Fibroblast of skin of left biceps (primary cell): ENCODE measurements at places on chromosomes 3 and 15.

DNA sequence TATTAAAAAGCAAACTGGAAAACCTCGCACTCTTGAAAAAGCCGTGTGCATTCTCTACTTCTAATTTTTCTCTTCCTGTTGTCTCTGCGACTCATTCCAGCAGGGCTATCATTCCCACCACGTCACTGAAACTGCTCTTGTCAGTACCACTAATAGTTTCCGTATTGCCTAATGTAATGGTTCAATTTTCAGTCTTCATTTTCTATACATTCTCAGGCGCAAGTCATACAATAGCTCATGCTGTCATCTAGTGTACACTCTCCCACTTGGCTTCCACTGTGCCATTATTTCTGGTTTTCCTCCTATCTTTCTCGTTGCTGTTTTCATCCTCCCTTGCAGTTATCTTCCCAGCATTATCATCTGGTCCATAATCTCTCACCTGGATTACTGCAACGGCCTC is 160.2 kb downstream of the SPATA16 start:
- no peak for DNase-seq

DNA sequence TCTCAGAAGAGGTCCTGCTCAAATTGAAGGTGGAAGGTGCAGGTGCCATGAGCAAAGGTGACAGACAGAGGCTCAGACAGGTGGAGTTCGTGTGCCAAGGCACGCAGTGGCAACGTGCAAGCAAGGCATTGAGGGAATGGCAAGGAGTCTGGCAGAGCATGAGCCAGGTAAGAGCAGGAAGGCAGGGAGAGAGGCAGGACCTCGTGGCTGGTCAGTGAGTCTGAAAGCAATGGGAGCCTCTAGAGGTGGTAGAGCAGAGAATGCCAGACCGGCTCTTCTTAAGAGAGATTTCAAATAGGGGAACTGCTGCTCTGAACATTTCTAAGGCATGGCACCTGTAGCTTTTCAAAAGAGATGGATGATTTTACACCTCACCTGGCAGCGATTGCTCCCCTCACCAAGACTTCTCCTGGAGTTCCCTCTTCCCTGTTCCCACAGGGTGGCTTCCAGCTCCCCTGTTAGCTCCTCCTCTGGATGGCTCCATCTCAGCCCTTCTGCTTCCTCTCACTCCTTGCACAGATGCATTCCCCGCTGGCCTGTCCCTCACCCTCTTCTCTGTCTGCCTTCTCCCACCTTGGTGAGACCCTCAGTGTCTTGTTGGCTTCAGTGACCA is 2.7 kb downstream of the MYO5C start:
- no peak for DNase-seq

- no peak for DNase-seq
Observed at GRCh38 chr3:53705024-53705745, 141.0 kb downstream of the CHDH start.

- DNase-seq: no peak
Observed at GRCh38 chr3:165549665-165550064, 287.6 kb downstream of the BCHE start.

- no peak for DNase-seq
Observed at GRCh38 chr3:71702131-71703024, 22.8 kb downstream of the EIF4E3 start.
